Posterior vena cava (tissue), 2 donors: ENCODE measurements at places on chromosomes 4 and X. TPM values are rescaled to one million over a fixed set of nuclear protein-coding genes. Genes with fewer than 3 reads are reported as not detected.
A peak's percentile ranks its signal among the peaks of the same experiment; 100 is the strongest.

Gene PCDH19
- 0.79 TPM for total RNA-seq

Gene NDNF
- total RNA-seq, result 2.0 TPM

Gene UGT2B11
- total RNA-seq, result not detected

Gene MAGEB1
- total RNA-seq, result not detected

Gene CXCL1
- 0.74 TPM for total RNA-seq

Gene HDX
- total RNA-seq, result 9.9 TPM

Gene PITX2
- total RNA-seq, result 0.43 TPM

Gene AFM
- total RNA-seq, result not detected

GRCh38 chr4:183012879-183013729 is 86.0 kb upstream of the WWC2 start:
- no peak for DNase-seq

DNA sequence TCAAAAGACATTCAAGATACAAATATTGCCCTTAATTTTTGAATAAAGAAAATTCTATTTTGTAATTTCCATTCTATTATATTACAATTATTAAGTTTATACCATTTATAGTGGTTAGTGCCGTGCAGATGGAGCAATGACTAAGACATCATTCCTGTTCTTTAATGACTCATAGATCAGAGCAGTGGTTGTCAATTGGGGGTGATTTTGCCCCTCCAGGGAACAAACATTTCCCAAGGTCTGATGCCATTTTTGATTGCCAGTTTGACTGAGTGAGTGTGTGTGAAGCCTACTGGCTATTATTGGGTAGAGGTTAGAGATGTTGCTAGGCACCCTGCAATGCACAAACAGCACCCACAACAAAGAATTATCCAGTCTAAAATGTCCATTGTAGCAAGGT is 97.9 kb upstream of the DDIT4L start:
- no peak for DNase-seq

DNA sequence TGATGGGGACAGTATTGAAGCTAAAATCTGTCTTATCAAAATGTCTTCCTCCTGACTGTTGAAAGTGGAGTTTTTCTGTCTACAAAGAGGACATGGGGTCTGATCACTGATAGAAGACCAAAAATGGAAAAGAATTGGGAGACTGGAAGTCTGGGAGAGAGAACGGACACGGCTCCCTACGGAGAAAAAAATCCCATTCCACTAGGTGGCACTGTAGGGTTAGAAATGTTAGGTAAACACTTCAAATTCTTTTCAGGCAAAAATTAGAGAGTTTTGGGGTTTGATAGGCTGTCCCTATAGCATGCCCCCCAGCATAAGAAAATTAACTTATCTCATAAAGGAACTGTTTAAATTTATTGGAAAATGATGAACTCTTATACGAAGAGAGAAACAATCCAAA is 200.5 kb downstream of the FAM133A start:
- no peak for DNase-seq

- no peak for DNase-seq
Measured at GRCh38 chr4:143383005-143383574, 46.4 kb downstream of the GAB1 start.

DNA sequence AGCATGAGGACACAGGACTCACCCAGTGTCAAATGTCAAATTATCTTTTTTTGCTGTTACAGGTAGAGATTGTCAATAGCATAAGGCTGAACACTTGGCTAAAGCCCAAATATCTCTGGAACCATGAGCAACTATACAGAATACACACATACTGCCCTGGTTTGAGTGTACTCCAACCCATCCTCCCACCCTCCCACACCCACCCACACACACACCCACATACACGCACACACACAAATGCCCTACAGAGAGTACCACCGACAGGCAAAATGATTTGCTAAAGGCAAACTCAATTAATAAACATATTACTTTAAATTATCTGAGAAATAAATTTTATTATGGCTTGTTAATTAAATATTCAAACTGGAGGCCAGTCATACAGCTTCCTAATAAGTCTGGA is 173.1 kb upstream of the MAP3K15 start:
- DNase-seq, result no peak

DNA sequence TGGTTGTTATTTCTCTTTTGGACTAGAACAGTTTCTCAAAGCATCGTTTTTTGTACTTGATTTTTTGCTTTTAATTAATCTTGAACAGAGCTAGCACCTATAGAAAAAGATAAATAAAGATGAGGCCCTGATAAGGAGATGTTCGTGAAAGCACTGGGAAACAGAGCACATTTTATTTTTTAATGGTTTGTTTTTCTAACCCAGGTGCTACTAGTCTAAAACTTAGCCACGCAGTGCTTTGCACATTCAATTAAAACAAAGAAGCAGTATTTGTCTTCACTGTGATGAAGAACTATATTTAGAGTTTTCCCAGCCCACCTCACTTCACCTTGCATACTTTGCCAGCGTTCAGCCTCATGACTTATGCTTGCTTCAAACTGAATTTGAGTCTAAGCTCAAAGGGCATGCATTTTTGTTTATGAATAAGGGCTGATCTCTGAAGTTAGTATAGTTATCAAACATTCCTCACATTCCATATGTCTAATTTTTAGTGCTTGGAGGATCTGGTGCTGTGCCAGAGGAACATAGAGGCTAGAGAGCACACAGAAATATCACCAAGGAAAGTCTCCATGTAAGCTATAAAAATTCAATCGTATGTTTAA is 76.7 kb downstream of the WWC2 start:
- no peak for DNase-seq

DNA sequence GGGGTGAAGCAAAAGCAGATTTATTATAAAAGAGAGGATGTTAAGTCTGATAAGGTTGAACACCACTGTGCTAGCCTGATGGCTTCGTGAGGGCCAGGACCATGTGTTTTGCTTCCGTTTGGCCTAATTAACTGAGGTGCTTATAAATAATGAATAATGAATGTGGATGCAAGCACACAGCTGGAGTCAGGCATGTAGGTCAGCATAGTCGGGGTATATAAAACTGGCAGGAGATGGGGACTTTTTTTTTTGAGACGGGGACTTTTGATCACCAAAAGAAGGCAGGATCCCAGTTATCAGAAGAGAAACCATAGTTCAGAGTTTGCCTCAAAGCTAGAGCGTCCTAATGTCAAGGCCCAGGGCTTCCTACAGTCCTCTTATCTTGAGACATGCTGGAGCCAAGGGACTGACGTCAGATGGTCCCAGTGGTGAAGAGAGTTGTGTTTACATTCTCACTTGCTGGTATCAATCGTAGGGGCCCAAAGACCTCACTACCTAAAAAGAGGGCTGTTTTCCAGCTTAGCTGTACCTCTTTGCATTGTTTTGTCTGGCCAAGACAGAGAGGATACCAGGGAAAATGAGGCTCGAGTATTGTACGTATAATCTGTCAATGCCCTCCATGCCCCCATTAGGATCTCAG is 50.4 kb downstream of the RTL9 start:
- DNase-seq, result no peak

DNA sequence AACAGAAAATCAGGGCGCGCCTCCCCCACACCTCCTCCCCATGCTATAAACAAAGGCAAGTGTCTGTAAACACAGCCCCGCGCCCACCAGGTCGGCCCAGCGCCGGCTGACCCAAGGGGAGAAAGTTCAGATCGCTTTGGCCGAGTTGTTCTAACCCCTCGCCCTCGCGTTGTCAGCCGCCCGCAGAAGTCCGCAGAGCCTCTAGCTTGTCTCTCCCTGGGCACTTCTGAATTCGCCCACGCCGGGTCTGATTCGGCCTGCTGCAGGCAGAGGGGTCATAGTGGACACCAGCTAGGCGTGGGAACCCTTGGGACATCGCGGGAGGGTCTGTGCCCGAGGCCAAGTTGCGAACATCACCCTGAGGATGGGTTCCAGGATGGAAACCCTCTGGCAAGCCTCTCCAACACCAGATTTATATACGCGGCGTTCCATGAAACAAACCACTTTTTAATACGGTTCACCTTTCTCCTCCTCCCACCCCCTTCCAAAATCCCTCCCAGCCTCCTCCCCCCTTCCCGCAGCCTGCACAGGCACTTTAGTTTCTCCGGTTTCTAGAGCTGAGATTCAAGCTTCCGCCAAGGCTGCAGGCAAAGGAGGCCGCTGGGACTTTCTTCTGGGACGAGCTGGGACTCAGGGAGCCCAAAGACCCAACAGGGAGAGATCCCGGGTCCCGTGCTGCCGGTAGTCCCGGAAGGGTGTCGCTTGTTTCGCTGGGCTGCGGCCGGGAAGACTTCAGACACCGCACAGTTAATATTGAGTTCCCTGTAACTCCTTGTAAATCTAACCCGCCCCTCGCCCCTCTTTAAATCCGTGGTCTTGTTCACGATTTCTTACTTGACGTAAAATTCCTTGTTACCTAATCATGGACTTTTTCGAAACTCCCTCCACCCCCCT is 4.7 kb downstream of the HAND2 start:
- peak; percentile 78 for DNase-seq

DNA sequence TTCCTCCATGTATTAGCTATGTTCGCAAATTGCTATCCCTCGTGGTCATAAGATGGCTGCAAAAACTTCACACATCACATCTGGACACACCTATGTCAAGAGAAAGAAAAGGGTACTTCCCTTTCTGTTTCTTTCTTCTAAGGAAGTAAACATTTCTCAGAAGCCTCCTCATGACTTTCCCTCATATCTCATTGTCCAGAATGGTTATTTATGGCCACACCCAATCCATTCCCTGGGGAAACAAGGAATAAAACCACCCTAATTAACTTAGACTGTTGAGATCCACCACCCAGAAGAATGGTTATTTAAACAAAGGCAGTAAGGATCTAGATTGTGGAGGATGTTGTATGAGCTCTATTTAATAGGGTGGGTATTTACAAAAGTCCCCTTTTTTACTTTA is 160.8 kb upstream of the LNX1 start:
- DNase-seq, result no peak

DNA sequence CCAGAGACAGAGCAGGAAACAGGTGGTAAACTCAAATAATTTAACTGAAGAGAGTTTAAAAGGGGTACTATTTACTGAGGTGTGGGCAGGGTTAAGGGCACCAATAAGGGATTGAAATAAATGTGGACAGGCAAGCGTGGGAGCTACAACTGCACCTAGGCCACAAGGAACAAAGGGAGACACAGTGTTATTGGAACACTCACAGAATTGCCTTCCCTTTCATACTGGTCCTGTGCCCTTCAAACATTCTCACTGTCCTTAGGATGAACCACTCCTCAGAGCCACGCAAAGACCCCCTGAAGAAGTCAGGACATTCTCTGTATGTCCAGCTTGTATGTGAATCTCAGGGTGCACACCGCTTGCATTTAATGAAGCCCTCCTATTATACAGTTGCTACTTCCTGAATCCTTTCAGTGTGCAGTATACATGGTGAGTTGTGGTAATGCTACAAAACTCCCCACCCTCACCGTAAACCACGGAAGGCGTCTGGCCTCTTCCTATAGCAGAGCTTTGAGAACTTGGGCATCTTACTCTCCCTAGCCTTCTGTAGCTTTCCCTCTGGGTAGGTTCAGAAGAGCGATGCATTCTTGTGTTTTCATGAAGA is 9.6 kb upstream of the MRPL1 start:
- DNase-seq, result no peak

DNA sequence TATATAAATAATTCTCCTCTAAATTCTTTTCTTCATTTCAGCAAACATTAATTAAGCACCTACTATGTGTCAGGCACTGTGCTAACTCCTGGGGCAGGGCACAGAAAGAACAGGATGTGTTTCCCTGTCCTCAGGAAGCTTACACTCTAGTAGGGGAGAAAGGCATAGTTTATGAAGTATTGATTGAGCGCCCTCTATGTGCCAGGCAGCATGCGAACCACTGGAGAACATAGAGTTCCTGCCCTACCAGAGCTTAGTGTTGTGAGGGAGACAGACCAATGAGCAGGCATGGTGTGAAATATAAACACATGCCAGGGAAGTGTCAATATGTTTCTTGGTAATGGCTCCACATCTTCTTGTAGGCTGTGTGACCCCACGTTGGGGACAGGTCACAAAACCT is 3.7 kb downstream of the ADGRG4 start:
- DNase-seq, result no peak

DNA sequence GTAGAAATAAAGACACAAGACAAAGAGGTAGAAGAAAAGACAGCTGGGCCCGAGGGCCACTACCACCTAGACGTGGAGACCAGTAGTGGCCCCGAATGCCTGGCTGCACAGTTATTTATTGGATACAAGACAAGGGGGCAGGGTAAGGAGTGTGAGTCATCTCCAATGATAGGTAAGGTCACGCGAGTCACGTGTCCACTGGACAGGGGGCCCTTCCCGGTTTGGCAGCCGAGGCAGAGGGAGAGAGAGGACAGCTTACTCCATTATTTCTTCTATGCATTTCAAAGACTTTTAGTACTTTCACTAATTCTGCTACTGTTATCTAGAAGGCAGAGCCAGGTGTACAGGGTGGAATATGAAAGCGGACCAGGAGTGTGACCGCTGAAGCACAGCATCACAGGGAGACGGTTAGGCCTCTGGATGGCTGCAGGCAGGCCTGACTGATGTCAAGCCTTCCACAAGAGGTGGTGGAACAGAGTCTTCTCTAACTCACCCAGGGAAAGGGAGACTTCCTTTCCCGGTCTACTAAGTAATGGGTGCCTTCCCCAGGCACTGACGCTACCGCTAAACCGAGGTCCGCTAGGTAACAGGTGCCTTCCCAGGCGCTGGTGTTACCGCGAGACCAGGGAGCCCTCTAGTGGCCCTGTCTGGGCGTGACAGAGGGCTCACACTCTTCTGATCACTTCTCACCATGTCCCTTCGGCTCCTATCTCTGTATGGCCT is 44.9 kb downstream of the ZBTB49 start:
- peak; percentile 87 for DNase-seq

- no peak for DNase-seq
Measured at GRCh38 chr4:38869511-38869910, 1.9 kb downstream of the FAM114A1 start.

- no peak for DNase-seq
Measured at GRCh38 chrX:40281336-40282005, 183.7 kb upstream of the BCOR start.

GRCh38 chr4:7041801-7042502 is 1.2 kb upstream of the TADA2B start:
- no peak for DNase-seq

DNA sequence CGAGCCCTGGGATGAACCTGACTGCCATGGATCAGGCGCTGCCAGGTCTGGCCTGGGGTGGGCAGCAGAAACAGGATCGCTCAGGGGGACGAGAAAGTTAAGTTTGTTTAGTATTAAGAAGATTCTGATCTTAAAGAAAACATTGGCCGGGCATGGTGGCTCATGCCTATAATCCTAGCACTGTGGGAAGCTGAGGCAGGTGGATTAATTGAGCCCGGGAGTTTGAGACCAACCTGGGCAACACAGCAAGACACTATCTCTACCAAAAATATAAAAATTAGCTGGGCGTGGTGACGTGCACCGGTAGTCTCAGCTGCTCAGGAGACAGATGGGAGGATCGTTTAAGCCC is 696 bp upstream of the FLNA start:
- DNase-seq, result no peak
